8988T (cell line): ENCODE measurements at places on chromosomes 12 and 14.

DNA sequence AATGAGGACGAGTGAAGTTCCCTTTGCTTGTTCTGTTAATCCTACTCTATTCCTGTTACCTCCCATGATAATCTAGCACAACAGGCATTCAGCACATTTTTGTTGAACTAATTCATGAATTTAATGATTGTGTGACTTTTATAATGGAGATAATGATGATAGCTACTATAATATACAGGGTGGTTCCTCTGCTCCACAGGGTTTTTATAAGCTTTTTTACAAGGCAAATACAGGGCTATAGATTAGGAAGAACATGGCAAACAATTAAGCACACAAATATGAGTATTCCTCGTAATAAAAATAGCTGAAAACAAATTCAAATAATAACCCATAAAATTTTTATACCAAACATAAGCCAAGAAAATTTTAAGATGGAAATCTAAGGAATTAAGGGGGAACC is 145.6 kb upstream of the TMTC1 start:
- DNase-seq = no peak

GRCh38 chr12:118274066-118274465 is 98.6 kb downstream of the TAOK3 start:
- no peak for DNase-seq

DNA sequence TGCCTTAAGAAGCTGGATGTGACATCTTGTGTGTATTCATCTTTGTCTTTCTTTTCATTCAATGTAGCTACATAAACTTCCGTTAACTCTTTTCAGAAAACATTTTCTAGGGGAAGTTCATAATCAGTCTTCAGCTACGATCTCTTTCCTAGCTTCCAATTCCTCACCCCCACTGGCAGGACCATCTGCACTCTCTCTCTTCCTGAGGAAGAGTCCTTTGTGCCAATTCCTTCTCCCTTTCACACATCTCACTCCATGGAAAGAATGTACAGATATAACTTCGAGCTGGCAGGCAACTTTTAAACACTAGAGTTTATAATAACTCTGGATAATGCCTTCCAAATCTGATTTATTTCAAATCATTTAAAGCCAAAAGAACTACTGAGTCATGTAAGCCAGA is 495.7 kb downstream of the GALC start:
- DNase-seq = no peak

- no peak for DNase-seq
Measured at GRCh38 chr14:97301931-97302559, 504.9 kb downstream of the VRK1 start.

DNA sequence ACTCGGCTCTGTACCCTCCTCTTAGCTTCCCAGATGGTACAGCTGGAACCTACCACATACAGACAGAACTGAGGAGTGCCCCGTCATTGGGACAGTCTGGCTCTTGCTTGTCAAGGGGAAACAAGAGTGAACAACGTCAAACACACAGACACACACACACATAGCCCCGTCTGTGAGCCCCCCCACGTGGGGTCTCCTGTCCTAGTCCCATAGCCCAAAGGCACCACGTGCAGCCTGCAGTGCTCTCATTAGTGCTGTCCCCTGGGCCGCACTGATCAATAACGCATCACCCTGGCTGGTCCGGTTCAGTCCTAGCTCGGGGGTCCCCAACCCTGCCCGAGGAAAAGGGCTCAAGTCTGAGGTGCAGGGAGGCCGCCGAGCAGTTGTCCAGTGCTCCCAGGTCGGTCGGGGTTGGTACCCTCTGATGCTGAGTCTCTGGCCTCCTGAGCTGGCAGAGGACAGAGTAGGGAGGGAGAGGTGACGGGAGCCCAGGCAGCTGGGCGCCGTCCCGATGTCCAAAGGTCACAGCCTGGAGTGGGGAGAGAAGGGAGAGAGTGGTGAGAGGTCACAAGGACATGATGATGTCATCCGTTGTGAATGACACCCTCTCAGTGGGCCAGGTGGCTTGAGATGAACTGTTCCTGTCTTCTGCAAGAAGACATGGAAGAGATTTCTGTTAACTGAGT is 105.4 kb upstream of the NOS1 start:
- no peak for DNase-seq

- DNase-seq = no peak
Measured at GRCh38 chr12:123115409-123116121, 35.3 kb downstream of the PITPNM2 start.

DNA sequence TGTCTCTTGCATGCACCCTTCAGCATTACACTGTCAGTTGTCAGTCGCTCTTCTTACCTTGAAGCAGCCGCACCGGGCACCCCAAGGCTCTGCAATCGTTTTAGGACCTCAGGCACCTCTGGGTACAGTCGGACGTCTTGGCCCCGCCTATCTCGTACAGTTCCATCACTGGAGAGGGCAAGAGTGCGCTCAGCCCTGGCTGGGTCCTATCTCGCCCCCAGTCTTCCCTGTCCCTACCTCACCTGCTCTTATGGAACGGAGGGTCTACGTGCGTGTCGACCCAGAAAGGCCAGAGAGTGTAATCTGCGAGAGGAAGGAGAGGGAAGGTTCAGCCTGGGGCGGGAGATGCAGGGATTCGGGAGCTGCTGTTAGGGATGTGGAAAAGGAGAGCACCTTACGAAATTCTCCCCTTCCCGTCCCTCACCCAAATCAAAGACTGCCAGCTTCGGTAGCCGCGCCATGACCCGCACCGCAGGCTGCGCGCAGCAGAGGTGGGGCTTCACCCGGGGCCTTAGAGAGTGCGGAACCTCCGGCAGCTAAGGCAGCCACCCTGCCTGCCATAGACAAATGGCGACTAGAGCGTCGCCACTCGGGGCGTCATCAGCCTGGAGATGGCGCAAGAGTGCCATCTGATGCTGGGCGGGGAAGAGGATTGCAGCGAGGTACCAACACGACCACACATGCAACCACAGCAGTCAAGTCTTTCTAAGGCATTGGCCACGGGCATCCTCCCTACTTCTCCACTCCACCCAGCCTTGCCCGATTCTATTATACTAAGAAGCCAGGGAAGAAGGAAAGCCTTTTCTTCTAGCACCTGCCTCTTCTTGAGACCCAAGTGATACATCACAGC is at the start of gene MDP1:
Gene MDP1 (minus strand): TSS at position 572 of the 850 bp plus-strand sequence. CDS start 111 bp downstream, at position 461.
- DNase-seq = peak; percentile 55

DNA sequence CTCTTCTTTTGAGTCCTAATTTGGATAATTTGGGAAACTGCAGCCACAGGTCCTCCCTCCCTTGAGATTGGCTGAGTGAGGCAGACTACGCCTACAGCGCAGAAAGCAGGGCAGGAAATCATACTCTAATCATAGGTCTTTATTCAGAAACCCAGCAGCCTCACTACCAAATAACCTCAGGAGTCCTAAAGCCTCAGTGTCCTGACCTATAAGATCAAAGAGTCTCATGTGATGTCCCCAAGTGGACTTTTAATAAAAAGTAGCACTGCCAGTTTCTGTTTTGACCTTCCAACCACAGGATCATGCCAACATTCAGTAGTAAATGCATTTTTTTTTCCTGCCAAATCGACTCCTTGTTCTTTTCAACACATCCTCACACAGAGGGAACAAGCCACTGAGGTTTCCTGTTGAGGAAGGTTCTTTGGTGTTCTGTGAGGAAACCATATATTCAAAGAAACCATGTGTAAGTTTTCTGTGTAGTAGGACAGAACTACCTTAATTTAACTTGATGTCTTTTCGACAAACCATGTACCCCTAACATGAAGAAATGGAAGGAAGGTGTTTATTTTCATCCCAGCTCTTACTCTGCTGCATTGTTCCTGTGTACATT is 72.2 kb downstream of the VCPKMT start:
- DNase-seq = no peak
